ENCODE measurements at places on chromosomes 4 and X.
A peak's percentile ranks its signal among the peaks of the same experiment; 100 is the strongest.

GRCh38 chr4:168304744-168305459 lies 13.7 kb downstream of the DDX60 start:
- no peak for DNase-seq

GRCh38 chrX:73850124-73851013 lies 287.4 kb downstream of the CHIC1 start:
- DNase-seq = peak; percentile 15

GRCh38 chr4:167443841-167444240 lies 209.5 kb upstream of the SPOCK3 start:
- no peak for DNase-seq

DNA sequence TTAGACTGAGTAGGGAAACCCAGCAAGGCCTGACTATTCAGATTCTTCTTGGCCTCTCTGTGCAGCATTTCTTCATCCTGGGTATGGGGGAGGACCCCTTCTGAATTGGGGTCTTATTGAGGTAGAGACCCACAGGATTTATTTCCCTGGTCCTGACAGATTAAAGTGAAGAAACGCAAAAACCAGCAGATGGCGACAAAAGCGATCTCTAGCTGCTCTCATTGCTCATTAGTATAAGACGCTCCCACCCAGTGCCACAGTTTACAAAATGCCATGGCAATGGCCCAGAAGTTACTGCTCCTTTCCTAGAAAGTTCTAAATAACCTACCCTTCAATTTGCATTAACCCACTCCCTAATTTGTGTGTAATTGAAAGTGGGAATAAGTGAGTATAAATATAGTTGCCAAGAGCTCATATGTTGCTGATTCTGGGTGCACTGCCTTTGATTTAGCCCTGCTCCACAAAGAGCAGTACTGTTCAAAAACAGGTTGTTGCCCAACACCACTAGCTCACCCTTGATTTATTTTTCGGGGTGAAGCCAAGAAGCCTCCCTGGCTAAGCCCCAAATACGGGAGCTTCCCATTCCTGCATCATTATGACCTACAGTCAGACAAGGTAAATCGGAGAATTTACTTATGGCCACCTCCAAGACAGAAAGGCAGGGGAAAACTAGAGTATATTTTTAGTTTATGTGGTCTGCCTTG lies 3.7 kb upstream of the BEX4 start:
- no peak for DNase-seq

GRCh38 chr4:1678244-1678643 lies 5.9 kb downstream of the FAM53A start:
- no peak for DNase-seq

GRCh38 chr4:100635899-100636298 lies 118.1 kb upstream of the EMCN start:
- DNase-seq = no peak

Measured in iPS DF 19.7 (cell line).